ENCODE measurements at places on chromosomes 5 and 9.

- no peak for DNase-seq
Observed at GRCh38 chr5:27472871-27473270, 434.5 kb upstream of the CDH9 start.

DNA sequence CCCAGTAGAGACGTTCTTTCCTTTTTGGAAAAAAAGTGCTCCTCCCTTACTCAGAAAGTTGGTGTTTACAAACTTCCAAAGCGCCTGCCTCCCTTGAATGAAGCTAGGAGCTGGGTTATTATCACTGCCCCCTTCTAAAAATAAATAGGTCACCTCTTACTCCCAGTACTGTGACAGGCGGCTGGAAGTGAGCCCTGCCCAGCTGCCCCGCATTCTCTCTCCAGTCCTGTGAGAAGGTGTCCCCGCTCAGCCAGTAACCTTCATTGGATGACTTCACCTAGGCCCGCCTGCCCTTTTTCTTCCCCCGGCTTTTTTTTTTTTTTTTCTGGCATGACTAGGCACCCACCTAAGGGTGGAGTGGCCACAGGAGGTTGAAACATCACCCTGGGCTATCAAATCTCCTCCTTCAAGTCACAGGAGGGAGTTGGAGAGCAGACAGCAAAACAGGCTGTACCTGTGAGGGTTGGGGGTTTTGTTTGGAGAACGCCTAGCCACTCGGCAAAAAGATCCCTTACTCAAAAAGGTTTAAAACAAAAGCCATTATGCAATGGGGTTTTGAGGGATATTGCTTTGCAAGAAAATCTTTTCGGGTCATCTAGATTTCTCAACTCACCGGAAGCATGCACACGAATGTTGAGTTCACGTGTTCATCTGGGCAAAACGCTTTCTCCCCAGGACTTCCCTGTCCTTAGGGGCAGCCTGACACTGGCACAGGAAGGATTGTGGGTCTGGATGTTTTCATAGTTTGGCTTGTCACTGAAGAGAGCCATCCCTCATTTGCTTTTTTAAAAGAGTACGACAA lies 43.3 kb upstream of the ZNF622 start:
- DNase-seq = no peak

DNA sequence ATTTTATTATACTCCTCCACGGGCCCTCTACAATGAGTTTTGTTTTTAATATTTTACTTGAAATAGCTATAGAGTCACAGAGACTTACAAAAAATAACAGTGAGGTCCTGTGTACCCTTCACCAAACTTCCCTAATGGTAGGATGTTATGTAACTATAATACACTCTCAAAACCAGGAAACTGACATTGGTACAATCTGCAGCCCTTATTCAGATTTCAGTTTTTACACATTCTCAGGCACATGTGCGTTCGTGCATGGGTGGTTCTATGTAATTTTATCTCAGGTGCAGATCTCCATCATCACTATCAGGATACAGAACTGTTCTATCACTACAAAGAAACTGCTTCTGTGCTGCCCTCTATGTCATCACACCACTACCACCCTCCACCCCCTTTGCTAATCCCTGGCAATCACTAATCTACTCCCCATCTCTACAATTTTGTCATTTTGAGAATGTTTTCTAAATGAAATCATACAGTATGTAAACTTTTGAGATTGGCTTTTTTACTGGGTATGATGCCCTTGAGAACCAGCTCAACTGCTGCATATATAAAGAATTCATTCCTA lies 16.4 kb downstream of the RAB14 start:
- no peak for DNase-seq

- no peak for DNase-seq
Observed at GRCh38 chr5:170603109-170603508, 99.3 kb downstream of the KCNIP1 start.

GRCh38 chr5:132451387-132451786 lies 39.2 kb downstream of the IRF1 start:
- no peak for DNase-seq

DNA sequence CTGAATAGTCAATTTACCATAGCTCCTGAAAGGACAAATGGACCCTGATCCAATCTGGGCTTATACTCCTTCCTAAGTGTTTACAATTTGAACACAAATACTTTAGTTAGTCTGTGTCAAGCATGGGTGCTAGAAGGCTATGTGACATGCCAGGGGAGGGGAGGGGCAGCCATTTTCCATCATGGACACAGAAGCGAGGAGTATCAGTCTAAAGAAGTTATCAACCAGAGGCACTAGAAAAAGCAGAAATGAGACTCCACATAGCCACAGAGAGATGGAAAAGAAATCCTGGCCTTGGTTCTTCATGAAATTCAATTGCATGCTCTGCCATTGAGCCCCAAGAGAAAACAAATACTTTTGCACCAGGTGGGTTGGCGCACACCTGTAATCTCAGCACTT lies 61.8 kb downstream of the NR6A1 start:
- DNase-seq = no peak

- no peak for DNase-seq
Observed at GRCh38 chr5:130316971-130317680, 412.9 kb downstream of the CHSY3 start.

GRCh38 chr9:34555936-34556525 lies 33.2 kb upstream of the ENHO start:
- no peak for DNase-seq

DNA sequence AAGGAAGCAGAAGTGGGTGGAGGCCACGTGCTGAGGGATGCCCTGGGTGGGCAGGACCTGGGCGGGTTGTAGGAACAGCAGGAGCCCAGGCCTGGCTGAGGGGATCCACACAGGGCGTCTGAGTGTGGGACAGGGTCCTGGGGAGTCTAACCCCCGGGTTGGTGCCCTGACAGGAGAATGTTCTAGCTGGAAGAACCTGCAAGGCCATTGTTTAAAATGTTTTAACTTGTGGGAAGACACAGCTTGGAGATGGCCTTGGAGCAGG lies 33.9 kb upstream of the SUSD3 start:
- no peak for DNase-seq

DNA sequence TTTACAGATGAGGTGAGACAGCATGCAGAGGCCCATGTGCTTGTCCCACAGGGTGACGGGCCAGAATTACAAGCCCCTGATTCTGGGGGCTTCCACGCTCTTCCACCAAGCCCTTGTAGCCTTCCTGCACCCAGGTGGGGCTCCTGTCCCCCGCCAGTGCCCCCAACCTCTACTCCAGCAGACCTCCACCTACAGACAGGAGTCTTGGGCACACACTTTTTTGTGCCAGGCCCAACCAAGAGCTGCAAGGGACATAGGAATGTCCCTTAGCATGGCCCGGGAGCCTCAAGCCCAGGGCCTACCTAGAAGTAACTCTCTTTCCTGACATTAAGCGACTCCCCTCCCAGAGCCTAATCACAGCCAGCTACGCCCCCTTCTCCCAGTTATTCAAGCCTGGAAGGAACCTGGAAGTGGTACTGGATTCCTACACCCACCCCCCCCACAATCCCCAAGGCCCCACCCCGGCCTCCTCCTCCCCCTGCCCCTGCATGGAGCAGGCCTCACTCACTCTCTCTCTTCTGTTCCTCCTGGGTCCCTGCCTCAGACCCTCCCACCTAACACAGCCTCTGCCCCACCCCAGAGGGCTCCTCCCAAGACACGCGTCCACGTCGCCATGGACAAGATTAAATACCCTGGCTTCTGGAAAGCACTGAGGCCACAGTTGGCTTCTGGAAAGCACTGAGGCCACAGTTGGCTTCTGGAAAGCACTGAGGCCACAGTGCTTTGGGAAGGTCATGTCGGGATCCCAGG lies 30.5 kb downstream of the ADAMTS2 start:
- no peak for DNase-seq

DNA sequence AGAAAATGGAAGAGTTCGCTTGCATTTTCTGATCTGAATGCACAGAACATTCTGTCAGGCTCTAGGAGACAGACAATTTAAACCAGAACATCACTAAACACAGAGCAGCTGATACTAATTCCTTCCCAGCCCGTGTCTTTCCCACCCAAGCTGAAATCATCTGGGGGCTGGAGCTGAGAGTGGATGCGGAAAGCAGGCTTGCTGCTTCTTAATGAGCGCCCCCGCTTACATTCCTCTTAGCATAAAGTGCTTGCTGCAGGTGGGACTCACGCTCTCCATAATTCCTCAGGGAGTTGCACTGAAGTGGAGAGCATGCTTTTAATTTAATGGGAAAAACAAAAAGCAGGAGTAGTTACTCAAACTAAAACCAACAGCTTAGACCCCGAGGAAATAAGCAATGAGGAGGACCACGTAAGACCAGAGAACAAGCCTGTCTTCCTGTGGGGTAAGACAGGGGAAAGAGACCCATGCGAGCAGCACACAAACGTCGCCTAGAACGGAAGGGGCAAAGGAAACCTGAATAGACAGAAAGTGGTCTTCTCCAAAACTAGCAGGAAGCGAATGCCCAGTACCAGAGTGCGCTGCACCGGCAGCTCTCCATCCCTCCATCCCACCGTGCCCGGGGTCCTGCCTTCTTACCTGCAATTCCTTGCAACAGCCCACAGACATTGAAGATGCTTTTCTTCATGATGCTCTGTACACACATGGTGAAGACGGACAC lies 139.3 kb downstream of the LHFPL2 start:
- DNase-seq = no peak

Measured in HuH-7 (cell line).